Posterior vena cava (tissue), 2 donors: ENCODE measurements at places on chromosomes 16 and 17. TPM values are rescaled to one million over a fixed set of nuclear protein-coding genes. Genes with fewer than 3 reads are reported as not detected.

The CCL8 gene
- 0.42 TPM for total RNA-seq

The PDILT gene
- total RNA-seq = not detected

The RGS9 gene
- 7.3 TPM for total RNA-seq

The VASN gene
- total RNA-seq = 67.1 TPM

The CES3 gene
- 1.3 TPM for total RNA-seq

The PSME3 gene
- total RNA-seq = 68.2 TPM
